ENCODE measurements at places on chromosomes 11 and 22.

- no peak for DNase-seq
Observed at GRCh38 chr11:102615077-102615893, 9.8 kb downstream of the MMP20 start.

- DNase-seq = no peak
Observed at GRCh38 chr22:27217154-27217553, 559.8 kb downstream of the MIAT start.

DNA sequence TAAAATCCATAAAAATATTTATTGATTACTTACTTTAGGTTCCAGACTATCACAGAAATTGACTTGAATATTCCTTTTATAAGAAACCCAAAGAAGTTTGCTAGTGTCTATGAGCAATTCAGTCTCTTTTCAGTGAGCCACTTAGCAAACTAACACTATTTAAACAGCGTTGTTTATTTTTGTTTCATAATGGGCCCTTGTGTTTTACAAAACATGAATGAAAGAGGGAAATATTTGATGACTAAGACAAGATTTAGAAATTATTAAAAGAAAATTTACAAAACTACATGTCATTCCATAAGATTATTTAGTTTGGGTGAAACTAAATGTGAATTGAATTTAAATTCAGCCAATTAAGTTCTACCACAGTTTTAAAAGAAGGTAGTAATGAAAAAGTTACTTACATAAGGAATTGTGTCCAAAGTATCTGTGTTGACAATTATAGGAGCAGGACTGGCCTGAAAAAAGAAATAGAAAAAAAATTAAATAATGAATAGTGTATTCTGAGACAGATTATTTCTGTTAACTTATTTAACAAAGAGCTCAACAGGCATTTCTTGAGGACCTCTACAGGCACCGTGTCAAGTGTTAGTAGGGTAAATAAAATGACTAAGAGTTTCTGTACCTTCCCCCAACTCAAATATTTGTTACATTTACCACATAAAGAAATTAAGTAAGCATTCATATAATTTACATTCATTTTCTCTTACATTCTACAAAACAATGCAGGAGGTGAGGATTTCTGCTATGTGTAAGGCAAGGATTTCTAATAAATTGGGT is 964.9 kb upstream of the CCDC90B start:
- no peak for DNase-seq

DNA sequence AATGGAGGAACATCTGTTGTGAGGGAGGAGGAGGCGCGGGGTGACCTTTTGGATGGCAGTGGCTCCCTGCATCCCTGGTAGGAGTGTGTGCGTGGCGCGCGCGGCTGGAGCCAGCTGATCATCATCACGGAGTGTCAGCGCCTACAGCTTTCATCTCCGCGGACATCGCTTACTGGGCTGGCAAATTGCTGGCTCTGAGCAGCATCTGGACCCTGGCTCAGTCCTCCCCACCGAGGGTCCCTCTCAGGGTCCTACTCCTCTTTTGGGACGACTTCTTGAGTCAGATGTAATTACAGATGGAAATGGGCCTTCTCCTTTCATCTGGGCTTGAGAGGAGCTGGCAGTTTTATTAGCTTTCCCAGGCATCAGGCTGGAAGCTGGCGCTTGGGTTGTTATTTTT is 85.3 kb downstream of the CACNA1I start:
- DNase-seq = no peak

- DNase-seq = no peak
Observed at GRCh38 chr11:24297461-24297860, 199.4 kb upstream of the LUZP2 start.

DNA sequence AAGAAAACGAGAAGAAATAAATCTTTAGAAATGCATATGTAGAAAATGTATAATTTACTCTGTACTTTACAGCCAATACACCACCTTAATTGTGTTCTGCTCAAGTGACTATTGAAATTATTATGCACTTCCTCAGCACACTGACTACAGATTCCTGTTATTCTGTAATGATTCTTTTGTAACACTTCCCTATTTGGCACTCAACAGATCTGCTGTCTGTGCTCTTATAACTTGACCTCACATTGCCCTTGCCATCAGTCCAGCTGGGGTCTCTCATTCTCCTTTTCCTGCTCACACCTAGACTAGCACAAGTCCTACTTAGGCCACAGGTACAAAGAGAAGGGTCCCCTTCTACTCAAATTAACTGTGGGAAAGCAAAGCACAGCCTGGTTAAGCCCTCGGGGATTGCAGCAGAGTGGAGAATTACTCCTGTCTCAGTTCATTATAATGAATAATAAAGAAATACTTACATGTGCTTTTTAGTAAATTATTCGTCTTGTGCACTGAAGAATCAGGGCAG is 860.4 kb downstream of the OPCML start:
- DNase-seq = no peak

- no peak for DNase-seq
Observed at GRCh38 chr11:131601586-131601985, 231.2 kb downstream of the NTM start.

GRCh38 chr11:44743959-44744557 is 17.3 kb downstream of the TSPAN18 start:
- DNase-seq = no peak
